ENCODE measurements at places on chromosomes 16 and 17. TPM values are rescaled to one million over a fixed set of nuclear protein-coding genes. Genes with fewer than 3 reads are reported as not detected.

- DNase-seq, result peak; percentile 76
Measured at GRCh38 chr16:29806641-29807425, 504 bp downstream of the MAZ start.

DNA sequence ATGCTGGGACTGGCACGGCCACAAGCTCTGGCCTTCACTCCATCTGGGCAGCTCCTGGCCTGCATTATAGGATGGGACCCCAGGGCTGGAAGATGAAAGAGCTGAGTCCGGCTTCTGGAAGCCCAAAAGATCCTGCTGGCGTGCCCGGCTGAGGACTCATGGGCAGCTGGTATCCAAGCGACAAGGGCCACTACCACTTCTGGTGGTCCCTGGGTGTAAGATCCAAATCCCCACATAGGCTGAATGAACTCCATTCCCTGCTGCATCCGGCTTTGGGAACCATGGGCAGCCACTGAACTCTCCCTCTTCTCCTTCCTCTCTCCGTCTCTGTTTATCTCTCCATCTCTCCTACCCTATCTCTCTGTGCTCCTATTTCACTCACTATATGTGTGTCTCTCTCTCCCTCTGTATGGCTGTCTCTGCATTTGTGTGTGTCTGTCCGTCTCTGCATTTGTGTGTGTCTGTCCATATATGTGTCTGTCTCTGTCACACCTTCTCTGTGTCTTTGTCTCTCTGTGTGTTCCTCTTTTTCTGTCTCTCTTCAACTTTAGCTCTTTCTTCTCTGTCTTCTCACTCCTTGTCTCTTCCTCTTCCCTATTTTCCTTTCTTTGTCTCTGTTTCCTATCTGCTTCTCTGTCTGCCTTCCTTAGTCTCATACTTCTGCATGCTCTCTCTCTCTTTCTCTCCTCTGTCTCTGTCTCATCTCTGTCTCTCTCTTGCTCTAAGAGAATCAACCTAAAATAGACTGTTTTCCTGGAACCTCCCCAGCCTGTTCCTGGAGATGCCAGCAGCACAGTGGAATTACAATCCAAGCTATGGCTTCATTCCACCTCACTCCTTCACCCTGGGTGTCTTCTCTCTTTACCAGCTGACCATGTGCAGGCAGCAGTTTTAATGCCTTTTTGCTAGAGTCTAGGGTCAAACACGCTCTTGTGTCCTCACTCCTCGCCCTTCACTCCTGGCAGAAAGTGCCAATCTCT is 60.4 kb upstream of the IRX6 start:
- no peak for DNase-seq

DNA sequence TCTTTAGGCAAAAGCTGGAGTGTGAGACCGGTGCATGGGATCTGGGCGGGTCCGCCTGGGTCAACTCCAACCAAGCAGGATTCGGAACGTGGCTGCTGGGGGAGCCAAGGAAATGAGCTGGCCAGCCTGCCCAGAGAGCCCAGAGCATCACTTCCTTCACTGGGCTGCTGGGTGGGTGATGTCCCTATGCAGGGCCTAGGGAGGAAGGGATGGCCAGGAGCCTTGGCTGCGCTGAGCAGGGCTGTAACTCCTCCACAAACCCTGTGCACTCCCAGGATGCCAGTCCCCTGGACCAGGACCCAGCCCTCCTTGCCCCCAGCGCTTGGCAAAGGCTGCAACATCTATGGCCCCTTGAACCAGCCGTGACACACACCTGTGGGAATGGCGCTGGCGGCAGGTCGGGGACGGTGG is 138.4 kb downstream of the RAB11FIP4 start:
- no peak for DNase-seq

Gene CCL17
- 1.6 TPM for total RNA-seq

Gene AIPL1
- not detected for total RNA-seq

GRCh38 chr17:65601145-65601544 is 39.7 kb upstream of the AXIN2 start:
- no peak for DNase-seq

Gene MYH2
- not detected for total RNA-seq

Gene KRT36
- total RNA-seq, result not detected

DNA sequence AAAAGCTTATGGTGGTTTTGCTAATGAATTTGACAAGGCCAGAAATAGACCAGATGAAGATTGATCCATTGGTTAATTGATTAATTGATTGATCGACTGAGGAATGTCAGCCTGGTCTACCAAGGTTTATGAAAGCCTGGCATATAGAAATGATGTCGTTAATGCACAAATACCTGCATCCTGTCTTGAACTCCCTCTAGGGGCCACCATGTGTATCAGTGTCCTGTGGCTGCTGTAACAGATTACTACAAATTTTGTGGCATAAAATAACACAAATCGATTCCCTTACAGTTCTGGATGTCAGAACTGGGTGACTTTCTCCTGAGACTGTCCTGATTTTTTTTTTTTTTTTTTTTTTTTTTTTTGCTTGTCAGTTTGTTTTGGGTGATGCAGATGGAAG is 553.2 kb downstream of the MAF start:
- DNase-seq, result peak; percentile 32

Gene KRTAP1-5
- not detected for total RNA-seq

- no peak for DNase-seq
Measured at GRCh38 chr17:41777574-41778188, 8.8 kb downstream of the JUP start.

DNA sequence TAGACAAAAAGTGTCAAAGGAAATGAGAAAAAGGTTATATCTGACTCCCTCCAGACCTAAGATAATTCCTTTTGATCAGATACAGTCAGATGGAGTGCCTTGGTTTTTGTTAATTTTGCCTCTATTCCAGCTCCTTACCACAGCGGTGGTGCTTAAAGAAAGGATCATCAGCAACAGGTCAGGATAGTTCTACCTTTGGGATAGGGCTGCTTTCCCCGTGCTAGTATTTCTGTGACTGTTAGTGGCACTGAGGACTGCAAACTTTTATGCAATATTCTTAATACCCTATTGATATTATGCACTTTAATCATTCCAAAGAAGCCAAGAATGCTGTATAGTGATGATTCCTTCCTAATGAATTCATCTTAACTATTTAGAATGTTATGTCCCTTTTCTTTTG is 24.5 kb downstream of the NQO1 start:
- no peak for DNase-seq

Gene LYZL6
- total RNA-seq, result not detected

Gene C17orf100
- total RNA-seq, result 1.8 TPM

Gene PTX4
- not detected for total RNA-seq

GRCh38 chr16:10325783-10326543 is 59.9 kb upstream of the ATF7IP2 start:
- DNase-seq, result no peak

Gene CEMP1
- not detected for total RNA-seq

DNA sequence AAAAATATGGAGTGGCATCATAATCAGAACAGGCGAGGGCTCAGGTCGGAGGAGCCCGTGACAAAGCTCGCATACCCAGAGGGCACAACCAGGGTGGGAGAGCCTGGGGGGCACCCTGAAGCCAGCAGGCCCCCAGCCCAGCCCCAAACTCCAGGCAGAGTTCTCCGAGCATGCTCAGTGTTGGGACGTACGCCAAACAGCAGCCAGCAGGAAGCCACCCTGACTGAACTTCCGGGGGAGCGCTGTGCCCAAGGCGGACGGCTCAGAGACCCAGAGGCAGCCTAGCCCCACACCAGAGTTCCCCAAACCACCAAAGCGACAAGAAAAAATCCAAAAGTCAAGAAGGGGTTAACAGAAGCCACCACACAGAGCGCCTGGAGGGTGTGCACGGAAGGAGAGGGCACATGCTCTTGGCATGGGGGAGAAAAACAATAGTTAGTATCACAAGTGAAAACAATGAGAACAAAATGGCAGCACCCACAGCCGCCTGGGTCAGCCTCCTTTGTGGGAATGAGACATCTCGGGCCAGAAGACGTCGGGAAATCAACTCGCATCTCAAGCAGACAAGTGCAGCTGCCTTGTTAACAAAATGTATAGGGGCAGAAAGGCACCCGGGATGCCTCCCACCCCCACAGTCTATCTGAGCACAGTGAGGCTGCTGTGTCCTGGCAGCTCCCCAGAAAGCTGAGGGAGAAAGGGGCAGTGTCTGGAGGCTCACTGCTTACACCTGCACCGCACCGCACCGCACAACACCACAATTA is 11.9 kb downstream of the EXOC7 start:
- no peak for DNase-seq

DNA sequence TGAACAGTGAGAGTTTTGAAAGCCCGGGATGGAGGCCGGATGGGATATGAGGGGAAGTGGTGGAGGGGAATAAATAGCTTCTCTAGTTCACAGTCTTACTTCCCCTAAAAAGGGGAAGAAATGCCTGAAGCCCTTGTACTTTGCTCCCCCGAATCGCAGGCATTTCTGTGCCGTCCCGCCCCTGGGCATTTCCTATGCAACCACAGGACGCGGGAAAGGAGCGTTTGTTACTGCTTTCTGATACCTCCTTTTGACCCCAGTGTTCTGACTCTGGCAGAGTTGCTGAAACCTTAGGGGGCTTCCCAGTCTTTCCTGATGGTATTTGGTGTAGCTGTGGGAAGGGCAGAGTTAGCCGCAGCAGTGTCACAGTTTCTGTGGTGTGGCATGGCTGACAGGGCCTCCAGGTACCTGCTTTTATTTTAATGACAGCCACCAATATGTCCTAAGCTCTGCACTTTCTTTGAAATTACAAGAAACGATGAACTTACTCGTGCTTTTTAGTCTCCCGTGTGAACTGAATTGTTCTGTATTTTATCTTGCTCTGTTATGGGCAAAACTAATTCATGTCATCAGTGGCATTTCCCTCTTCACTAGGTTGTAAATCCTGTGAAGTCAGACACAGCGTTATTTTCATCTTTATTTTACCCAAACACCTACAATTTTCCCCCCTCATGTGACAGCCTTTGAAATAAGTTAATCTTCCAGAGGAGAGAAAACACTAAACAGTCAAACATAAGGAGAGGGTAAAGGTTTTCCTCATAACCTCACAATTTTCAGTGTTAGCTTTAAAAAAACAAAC is 27.1 kb downstream of the USP10 start:
- no peak for DNase-seq

Gene MT1M
- total RNA-seq, result not detected

DNA sequence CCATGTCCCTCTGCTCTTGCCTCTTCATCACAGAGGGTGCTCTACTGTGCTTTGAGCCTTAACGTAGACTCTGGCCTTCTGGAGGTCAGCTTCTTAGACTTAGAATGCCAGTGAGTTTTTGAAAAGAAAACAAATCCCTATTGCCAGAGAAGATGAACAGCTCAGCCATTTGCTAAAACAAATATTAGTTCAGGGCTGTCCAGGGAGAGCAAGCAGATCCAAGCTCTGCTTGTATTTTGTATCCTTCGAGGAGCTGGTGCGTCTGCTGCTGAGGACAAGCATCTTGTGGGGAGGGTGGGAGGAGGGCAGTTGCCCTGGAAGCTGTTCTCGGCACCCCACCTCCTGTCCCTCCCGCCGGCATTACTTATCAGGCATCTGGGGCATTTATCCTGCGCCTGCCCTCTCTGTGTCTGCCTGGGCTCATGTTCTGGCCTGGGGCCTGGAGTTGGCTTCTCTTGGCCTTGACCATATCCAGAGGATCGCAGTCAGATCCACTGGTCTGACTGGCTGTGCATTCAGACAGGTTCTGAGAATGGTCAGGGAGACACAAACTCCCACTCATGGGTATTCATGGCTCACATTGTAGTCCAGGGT is 173.1 kb upstream of the NLRP1 start:
- no peak for DNase-seq

- DNase-seq, result no peak
Measured at GRCh38 chr17:60618854-60619526, 19.0 kb downstream of the PPM1D start.

- DNase-seq, result no peak
Measured at GRCh38 chr17:28992185-28992584, 13.6 kb downstream of the SEZ6 start.

DNA sequence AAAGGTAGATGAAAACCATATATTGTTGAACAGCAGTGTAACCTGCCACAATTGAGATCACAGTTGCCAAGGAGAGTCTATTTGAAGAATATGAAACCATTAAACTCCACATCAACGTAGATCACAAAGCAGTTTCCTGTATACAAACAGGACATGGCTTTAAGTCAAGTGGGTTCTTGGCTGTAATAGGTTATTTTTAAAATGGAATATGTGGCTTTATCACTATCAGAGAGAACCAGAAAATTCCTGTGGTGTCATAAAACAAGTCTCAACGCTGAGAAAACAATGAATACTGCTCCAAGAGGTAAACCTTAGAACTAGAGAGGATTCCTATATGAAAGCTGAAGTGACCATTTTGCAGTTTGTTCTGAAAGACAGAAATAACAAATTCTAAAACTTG is 999.7 kb downstream of the CDH11 start:
- no peak for DNase-seq

- no peak for DNase-seq
Measured at GRCh38 chr16:67388191-67388590, 5.1 kb downstream of the TPPP3 start.

- DNase-seq, result no peak
Measured at GRCh38 chr17:81912441-81913309, 1.5 kb upstream of the PCYT2 start.

DNA sequence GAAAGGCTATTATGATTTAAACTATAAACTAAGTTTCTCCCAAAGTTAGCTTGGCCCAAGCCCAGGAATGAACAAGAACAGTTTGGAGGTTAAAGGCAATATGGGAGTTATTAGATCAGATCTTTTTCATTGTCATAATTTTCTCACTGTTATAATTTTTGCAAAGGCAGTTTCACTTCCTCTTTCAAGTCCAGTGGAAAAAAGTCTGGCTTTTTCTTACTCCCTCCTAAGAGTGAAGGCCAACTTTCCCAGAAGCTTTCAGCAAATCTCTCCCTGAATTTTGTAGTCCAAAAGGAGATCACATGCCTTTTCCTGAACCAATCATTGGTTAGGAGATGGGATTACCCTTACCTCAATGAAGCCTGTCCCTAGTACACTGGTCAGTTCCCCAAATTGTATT is 9.1 kb upstream of the BLMH start:
- no peak for DNase-seq

- no peak for DNase-seq
Measured at GRCh38 chr16:53084746-53085334, 30.0 kb downstream of the CHD9 start.

- DNase-seq, result peak; percentile 93
Measured at GRCh38 chr17:41966463-41967140, at the start of gene CNP. Gene CNP (plus strand): TSS chr17:41966795. CDS start chr17:41966885, 90 bp downstream.

- DNase-seq, result no peak
Measured at GRCh38 chr17:48732688-48733629, 4.4 kb upstream of the HOXB13 start.

DNA sequence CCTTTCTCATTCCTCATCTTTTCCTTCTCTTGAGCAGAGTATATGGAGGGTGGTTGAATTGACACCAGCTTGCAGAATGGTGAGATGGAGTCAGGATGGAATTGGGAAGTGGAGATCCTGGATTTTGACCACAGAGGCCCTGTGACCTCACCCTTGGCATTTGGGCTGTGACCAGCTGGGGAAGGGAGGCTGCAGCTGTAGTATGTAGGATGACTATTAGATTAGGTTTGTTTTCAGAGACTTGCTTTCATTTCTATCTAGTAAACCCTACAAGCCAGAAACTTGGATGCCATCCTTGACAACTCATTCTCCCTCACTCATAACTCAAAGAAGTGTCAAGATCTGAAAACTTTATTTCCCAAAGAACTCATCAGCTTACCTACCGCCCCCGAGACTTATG is 5.9 kb downstream of the GNGT2 start:
- DNase-seq, result no peak

Gene TMC7
- total RNA-seq, result not detected
